ENCODE measurements at places on chromosomes 1 and 21. TPM values are rescaled to one million over a fixed set of nuclear protein-coding genes. Genes with fewer than 3 reads are reported as not detected.

Gene TMEM79
- 2.1 TPM for total RNA-seq

Gene KRTAP13-2
- total RNA-seq = not detected

Gene CYP4X1
- 5.6 TPM for total RNA-seq

Gene S100A2
- 4.1 TPM for total RNA-seq

GRCh38 chr1:160801836-160802580, 6.0 kb downstream of the LY9 start:
- no peaks in the 10 kb centered on the region for H3K27me3 ChIP-seq
- no peaks in the 10 kb centered on the region for H3K4me1 ChIP-seq
- no peak overlapping the region for H3K4me3 ChIP-seq
- no peaks in the 10 kb centered on the region for H3K36me3 ChIP-seq
- H3K27ac ChIP-seq = no peak overlapping the region

DNA sequence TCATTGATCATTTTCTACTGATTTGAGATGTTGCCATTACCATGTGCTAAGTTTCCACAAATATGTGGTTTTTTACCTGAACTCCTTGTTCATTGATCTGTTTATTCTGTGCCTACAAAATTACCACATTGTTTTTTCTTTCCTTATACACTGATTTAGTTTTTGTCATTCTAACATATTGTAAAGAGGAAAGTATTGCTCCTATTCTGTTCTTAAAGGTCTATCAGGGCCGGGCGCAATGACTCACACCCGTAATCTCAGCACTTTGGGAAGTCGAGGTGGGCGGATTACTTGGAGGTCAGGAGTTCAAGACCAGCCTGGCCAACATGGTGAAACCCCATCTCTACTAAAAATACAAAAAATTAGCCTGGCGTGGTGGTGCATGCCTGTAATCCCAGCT, 75.1 kb downstream of the CAMTA1 start:
- no peak for DNase-seq
- H3K27ac ChIP-seq = peak overlapping the region; percentile 78
- H3K4me1 ChIP-seq = peaks cover 15% of the 10 kb centered on the region
- no peaks in the 10 kb centered on the region for H3K36me3 ChIP-seq

- H3K4me3 ChIP-seq = no peak overlapping the region
- no peaks in the 10 kb centered on the region for H3K4me1 ChIP-seq
- H3K36me3 ChIP-seq = no peaks in the 10 kb centered on the region
- DNase-seq = no peak
These were observed 46.3 kb downstream of the NGF start for GRCh38 chr1:115291741-115292140.

- no peaks in the 10 kb centered on the region for H3K4me1 ChIP-seq
- H3K4me3 ChIP-seq = no peak overlapping the region
- no peak for DNase-seq
- H3K27ac ChIP-seq = no peak overlapping the region
- no peaks in the 10 kb centered on the region for H3K27me3 ChIP-seq
These were observed 417.2 kb upstream of the KAZN start for GRCh38 chr1:14181191-14181795.

All from thyroid gland (tissue), 4 donors.